ENCODE measurements at places on chromosomes 3 and 15.

- no peak for DNase-seq
Observed at GRCh38 chr3:53949541-53949940, 57.9 kb upstream of the SELENOK start.

DNA sequence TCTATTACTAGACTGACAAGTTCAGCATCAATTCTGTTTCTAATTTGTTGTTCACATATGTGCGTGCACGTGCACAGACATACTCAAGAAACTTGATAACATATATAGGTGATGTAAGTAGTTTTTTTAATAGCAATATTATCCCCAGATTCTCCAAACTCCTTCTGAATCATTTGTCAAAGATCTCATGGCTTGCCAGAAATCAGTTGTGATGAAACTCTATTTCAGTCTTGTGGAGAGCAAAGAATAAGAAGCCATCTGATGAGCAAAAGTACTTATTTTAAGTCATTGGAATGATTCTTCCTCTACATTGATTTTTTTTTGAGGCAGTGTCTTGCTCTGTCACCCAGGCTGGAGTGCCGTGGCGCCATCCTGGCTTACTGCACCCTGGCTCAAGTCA, 167.0 kb upstream of the TBL1XR1 start:
- DNase-seq = no peak

- no peak for DNase-seq
Observed at GRCh38 chr3:171054231-171054630, 27.7 kb upstream of the SLC2A2 start.

- DNase-seq = peak; percentile 48
Observed at GRCh38 chr3:46628901-46629369, 16.6 kb downstream of the FAM240A start.

- DNase-seq = no peak
Observed at GRCh38 chr15:25250906-25251622, 187.8 kb downstream of the UBE3A start.

- no peak for DNase-seq
Observed at GRCh38 chr3:42647821-42648459, 5.6 kb upstream of the ZBTB47 start.

DNA sequence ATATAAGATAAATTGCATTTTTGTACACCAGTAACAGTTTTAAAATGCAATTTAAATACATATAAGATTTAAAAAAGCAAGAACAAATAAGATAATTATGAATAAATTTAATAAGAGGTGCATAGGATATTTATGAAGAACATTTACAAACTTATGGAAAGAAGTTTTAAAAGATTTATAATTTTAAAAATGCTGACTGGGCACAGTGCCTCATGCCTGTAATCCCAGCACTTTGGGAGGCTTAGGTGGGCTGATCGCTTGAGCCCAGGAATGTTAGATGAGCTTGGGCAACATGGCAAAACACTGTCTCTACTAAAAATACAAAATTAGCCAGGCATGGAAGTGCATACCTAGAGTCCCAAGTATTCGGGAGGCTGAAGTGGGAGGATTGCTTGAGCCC, 37.8 kb downstream of the EOMES start:
- no peak for DNase-seq
